NCI-H1417 (cell line): ENCODE measurements at places on chromosomes 1 and 21.

DNA sequence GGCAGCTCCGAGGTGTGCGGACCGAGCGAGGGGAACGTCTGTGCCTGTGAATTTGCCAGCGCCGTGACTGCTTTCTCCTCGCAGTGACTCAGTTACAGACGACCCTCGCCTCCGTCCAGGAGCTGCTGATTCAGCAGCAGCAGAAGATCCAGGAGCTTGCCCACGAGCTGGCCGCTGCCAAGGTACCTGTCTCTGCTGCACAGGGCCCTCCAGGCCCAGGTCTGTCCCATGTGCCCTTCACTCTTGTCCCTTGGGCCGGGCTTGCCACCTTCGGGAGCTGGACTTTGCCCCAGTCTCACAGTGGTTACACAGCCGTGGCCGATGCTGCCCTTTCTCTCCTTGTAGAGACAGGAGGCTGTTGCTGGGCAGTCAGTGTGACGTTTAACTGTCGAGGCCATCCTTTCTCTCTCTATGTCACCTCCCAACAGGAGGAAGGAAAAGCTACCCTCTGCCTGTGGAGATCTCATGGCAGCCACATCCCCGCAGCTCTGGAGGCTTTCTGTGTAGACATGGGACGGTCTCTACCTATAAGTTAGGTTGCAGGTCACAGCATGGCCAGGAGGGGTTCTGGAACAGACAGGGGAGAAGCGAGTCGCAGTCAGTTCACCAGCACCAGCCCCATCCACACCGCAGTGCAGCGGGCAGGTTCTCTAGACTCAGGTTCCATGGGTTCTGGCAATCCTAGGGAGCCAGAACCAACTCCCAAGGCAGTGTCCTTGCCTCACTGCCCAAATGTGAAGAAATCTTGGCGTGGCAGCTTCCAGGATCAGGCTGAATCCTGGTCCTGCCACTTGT, 149.7 kb downstream of the PEX14 start:
- no peak for DNase-seq

GRCh38 chr1:16447641-16448040, 7.1 kb downstream of the NECAP2 start:
- DNase-seq: no peak

GRCh38 chr1:25805863-25806225, 5.9 kb downstream of the SELENON start:
- DNase-seq: no peak

DNA sequence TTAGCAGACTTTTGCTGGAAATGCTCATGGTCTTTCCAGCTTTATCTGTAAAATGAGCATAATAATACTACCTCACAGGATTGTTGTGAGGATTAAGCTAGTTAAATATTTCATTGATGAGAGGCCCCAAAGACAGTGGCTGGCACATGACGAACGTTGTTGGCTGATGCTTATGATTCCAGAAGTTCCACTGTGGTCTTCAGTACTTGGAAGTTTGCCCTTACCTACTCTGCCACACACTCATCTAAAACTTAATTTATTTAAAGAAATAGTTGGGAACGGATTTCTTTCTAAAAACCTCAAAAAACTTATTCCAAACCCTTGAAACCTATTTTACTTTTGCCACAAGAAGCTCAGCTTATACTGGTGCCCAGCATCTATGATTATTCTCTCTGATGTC, 170.7 kb downstream of the DHRS3 start:
- no peak for DNase-seq

- no peak for DNase-seq
Measured at GRCh38 chr1:147491098-147491497, 50.2 kb upstream of the BCL9 start.

GRCh38 chr1:198913667-198914066, 274.8 kb downstream of the PTPRC start:
- DNase-seq: no peak
